ENCODE measurements at places on chromosomes 7 and 10.

- DNase-seq = no peak
Observed at GRCh38 chr10:110788620-110789385, 82.9 kb upstream of the PDCD4 start.

DNA sequence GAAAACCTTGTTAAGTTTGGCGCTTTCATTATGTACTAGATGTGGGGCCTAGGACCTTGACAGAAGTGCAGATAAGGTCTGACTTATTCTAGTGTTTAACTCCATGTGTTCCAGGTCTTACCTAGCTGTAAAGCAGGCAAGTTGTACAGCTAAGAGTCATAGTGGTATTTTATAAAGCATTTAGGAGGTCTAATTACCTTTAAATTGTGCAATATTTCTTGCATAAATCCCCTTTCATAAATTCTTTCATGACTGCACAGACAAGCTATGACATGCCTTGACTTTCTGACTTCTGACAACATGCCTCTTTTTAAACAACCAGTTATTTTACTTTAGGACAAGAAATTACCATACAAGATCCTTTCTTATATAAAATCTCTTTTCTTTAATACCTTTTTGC lies 151.6 kb upstream of the VSTM2A start:
- DNase-seq = no peak

DNA sequence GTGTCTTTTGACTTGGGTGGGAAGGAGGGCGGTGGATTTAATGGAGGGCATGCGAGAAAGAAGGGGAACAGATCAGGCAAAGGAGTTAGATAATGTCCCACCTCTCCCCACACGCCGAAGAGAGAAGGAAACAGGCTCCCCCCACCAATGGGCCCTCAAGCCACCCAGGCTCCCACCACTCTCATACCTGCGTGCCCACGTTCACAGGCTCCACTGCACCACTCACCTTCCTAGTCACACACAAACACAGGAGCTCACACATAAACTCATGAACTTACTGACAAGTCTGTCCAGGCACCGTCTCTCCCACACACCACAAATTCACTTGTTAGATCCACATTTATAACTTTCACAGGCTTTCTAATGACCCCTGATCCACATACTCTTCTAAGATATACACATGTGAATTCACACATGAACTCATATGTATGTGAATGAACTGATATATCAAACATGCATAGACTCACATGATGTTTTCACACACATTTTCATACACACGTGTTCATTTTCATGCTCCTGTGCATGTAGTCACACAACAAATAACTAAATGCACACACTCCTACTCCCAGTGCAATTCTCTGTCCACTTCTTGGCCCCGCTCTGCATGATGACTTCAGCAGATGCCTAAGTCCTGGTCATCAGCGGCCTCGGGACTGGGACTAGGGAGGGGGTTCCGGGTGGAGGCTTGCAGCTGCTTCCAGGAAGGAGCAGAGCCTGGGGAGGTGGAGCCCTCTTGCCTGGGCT lies 1.5 kb downstream of the LZTS2 start:
- peak; percentile 26 for DNase-seq

DNA sequence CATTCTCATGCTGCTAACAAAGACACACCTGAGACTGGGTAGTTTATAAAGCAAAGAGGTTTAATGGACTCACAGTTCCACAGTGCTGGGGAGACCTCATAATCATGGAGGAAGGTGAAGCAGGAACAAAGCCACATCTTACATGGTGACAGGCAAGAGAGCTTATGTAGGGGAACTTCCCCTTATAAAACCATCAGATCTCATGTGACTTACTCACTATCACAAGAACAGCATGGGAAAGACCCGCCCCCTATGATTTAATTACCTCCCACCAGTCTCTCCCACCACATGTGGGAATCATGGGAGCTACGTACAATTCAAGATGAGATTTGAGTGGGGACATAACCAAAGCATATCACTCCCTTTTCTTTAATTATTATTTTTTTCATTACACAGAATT lies 16.6 kb downstream of the COL28A1 start:
- DNase-seq = no peak

DNA sequence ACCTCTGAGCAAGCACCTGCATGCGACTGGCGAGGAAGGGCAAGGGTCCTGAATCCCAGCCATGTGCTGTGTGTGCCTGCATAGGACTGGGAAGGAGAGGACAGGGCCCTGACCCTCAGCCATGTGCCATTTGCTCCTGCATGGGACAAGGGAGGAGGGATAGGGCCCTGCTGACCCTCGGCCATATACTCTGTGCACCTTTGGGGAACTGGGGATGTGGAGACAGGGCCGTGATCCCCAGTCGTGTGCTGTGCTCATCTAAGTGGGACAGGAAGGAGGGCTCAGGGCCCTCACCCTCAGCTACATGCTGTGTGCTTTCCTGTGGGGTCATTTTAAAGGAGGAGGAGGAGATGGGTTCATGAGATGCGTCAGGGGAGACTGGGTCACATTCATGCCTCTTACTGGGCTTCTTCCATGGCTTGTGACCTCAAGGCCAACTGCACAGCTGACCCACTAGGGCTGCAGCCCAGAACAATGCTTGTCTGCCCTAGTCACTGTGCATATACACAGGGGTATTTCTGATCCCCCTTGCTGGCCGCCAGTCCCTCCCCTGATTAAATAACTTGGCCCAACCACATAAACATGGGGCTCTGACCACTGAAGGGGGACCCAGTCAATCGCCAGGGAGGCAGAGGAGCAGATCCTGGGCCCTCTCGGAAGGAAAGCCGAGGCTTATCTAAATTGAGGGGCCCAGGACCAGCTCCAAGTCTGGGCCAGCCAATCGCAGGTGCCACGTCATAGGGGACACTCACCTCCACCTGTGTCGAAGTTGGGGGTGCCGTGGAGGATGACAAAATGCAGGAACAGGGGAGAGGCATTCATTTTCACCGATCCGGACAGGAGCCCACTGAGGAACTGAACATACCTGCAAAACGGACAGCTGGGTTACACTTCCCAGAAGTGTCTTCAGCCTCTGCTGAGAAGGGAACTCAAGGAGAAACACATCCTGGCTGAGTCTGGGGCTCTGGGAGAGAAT lies 167.3 kb downstream of the TNS3 start:
- DNase-seq = no peak

DNA sequence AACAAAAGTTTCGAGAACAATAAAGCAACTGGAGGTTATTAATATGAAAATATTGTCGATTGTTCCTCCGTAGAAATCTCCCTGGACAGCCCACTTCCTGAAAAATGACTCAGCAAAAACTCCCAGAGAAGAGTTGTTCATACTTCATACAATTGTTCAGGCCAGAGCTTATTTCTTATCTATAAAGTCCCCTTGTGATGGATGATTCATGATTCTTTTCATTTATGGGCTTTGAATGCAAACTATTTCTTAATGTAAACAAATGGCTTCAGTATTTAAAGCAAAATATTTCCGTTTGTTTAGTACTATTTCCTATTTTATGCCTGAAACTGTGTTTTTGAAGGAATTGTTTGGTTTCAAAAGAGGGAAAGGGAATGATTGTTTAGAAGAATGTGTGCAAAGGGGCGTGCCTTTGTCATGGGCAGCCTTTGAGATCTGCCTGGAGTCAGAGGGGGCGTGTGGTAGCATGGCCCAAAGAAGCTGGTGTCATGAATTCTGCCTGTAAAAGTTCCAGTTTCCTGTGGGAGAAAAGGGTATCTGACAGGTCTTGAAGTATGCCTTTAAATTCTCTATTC lies 26.2 kb upstream of the EXOC6 start:
- no peak for DNase-seq

DNA sequence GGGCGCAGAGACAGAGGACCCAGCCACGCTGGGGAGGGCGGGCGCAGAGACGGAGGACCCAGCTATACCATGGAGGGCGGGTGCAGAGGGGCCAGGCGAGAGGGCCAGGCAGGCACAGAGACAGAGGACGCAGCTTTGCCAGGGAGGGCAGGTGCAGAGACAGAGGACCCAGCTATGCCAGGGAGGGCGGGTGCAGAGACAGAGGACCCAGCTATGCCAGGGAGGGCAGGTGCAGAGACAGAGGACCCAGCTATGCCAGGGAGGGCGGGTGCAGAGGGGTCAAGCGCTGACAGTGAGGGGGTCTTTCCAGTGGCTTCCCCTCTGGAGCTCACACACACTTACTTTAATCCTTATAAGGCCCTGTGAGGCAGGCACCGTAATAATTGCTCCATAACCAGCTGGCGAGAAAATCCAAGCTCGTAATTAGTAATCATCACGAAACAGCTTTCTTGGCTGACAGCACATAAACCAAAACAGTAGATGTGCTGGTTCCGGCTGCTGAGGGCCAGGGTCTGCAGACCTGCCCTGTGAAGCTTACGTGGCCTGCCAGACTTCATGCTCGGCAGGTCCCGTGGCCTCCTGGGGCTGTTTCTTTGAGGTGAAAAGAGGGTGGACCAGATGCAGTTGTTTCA lies 137.2 kb downstream of the VIPR2 start:
- DNase-seq = no peak

DNA sequence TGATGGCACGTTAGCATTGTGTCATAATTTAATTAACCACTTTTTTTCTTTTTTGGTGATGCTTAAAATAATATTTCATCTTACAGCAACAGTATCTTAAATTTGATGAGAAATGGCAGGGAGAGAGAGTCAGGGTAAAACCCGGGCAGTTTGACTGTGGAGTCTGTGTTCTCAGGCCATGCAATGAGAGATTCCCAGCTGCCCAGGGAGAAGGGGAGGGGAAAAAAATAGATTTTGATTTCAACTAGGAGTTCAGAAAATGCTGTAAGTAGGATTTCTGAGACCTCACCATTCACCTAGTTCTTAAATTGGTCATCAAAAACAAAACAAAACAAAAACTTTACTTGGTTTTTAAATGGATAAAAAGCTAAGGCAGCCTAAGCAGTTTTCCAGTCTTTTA lies 37.4 kb upstream of the XPNPEP1 start:
- no peak for DNase-seq

DNA sequence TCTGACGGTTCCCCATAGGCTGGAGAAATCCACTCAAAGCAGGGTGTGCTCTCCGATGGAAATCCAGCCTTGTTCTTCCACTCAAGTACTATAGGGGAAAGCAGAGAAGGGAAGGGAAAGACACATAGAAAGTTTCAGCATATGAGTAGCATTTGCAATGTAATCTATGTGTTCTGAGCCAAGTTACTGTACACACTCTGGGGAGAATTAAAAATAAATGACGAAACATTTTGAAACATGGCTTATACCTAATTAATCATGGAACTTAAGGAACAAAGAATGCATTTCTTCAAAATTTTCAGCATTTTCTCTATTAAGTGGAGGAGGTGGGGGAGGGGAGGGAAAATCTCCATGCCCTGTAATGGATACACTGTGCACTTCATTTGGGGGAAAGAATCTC lies 198.1 kb upstream of the HABP2 start:
- no peak for DNase-seq

DNA sequence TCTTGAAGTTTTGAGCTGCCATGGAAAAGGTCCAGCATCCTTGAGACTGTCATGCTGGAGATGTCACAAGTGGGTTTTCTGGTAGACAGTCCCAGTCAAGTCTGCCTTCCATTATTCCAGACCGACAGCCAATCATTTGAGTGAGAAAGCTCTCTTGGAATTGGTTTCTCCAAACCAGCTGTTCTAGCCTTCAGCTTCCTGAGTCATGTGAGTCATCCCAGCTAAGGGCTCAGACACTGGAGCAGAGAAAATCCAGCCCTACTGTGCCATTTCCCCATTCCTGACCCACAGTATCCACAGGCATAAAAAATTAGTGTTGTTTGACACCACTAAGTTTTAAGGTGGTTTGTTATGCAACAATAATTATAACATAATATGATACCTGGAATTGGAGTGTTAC lies 219.0 kb downstream of the ADRA2A start:
- no peak for DNase-seq

- DNase-seq = no peak
Observed at GRCh38 chr10:71661060-71661622, 58.4 kb downstream of the C10orf105 start.

GRCh38 chr7:105673367-105674084 lies 92.2 kb upstream of the EFCAB10 start:
- DNase-seq = peak; percentile 74

- DNase-seq = no peak
Observed at GRCh38 chr10:10956681-10957542, 60.8 kb upstream of the CELF2 start.

GRCh38 chr7:36011588-36011965 lies 141.5 kb upstream of the EEPD1 start:
- DNase-seq = no peak

DNA sequence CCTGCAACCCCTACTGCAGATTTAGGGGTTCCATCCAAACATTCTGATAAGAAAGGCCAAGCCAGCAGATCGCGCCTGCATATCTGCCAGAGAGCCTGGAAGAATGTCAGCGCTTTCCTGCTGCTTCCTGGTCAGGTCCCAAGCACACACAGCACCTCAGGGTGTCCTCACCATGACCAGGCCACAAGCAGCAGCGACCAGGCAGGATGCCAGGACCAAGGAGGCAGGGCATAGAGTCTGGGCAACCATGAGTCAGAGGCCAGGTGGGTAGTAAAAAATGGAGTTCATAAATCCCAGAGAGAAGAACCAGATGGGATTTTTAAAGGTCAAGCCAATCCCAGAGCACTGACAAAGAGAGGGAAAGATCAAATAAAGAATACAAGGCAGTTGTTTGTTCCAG lies 5.5 kb upstream of the FAM131B start:
- DNase-seq = no peak

GRCh38 chr10:35644050-35644950 lies 2.2 kb upstream of the FZD8 start:
- DNase-seq = no peak

DNA sequence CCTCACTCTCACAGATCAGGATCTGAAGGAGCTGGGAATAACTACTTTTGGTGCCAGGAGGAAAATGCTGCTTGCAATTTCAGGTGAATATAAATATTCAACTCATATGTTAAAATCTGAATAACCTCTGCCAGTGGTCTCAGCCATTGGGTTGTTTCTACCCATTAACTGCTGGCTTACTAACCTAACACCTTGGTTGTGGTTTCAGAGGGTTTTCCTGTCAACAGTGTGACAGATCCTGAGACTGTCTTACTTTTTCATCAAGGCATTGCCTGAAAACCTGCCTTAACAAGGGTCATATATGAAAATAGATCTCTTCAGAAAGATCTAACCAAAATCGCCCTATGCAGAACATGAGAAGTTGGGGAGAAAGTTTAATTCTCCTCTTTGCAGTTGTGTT lies 307.7 kb downstream of the BICC1 start:
- no peak for DNase-seq

- no peak for DNase-seq
Observed at GRCh38 chr7:921581-922333, 32.7 kb downstream of the ADAP1 start.

DNA sequence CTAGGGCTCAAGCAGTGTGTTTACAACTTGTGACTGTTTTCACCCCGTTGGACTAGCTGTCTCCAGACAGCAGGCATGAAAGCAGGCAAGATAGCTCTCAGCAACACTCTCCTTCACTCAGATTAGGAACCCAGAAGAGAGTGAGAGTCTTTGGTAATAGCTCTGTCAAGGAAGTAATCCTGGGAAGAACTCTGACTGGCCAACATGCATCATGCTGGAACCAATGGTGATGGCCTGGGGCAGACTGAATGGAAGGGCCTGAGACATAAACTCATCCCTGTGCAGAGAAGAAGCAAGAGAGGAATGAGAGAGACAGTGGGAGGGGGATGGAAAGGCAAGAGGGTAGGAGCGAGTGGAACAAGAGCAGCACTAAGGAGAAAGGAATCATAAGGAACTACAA lies 48.9 kb downstream of the AKR1D1 start:
- DNase-seq = no peak

Measured in NCI-H510A (cell line).